ENCODE measurements at places on chromosomes 6 and 20.

GRCh38 chr6:1651362-1651761 lies 41.6 kb downstream of the FOXC1 start:
- DNase-seq = no peak

DNA sequence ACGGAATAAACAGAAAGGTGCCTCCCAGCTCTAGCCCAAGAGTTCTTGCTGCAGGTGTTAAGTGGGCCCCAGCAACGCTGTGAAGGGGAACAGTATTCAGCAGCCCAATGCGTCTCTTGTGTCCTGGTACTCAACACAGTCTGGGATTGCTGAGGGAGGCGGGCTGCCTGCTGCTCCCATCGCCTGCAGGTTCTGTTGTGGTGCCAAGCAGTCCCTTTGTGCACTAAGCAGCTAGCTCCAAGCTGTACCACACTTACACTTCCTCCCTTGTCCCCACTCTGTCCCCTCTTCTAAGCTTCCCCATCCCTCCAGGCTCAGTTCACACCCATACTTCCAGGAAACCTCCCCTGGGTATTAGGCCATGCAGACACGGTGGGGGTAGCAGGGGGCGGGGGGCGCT lies 92.7 kb downstream of the AGPAT4 start:
- no peak for DNase-seq

- no peak for DNase-seq
Measured at GRCh38 chr6:84773431-84774156, 9.2 kb upstream of the TBX18 start.

GRCh38 chr20:53128004-53128403 lies 155.8 kb downstream of the TSHZ2 start:
- DNase-seq = no peak

DNA sequence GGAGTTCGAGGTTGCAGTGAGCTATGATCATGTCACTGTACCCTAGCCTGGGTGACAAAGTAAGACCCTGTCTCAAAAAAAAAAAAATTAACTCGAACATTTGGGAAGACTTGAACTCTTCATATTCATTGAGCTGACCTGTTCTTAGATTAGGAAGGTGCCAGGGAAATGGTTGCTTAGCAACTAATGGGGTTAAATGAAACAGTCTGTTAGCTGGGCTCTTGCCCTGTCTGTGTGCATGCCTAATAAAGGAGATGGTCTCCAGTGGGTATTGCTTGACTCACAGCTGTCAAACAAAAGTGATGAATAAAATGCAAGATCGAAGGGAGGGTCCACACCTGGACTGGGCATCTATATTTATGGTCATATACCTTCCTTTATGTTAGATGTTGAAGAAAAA lies 101.8 kb downstream of the KLHL32 start:
- DNase-seq = no peak

DNA sequence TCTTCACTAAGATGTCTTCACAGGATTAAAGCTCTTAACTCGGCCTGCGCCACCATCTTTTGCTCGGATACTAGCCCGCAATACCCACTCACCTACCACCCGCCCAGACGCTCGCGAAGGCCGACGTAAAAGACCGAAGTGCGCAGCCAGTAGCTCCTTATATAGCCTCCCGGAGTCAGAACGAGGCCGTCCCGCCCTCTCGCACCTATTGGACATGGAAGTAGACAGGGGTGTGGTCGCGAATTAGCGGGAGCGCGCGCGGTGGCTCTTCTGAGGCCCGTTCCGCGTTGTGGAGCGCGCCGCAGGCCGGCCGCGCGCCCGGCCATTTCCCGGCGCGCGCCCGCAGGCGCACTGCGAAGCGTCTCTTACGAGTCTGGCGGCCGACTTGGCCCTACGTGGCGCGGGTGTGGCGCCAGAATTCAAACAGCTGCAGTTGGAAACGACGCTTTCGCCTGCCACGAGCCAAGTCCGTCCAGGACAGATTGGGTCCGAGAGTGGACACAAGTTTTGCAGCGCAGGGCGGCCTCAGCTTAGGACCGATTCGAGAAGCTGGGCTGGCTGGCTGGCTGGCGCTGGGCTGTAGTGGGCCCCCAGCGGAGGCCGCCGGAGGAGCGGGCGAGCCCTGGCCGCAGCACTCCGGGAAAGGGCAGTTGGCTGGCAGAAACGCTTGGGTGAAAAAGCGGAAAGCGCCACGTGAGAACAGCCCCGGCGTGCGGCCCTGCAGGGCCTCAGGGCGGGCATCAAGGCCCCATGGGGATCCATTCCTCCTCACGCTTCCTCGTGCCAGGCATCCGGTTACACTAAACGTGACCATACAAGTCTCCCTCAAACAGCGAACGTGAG lies 36.1 kb upstream of the SYNCRIP start:
- peak; percentile 91 for DNase-seq

GRCh38 chr20:63854766-63855362 lies 6.4 kb upstream of the ABHD16B start:
- no peak for DNase-seq

DNA sequence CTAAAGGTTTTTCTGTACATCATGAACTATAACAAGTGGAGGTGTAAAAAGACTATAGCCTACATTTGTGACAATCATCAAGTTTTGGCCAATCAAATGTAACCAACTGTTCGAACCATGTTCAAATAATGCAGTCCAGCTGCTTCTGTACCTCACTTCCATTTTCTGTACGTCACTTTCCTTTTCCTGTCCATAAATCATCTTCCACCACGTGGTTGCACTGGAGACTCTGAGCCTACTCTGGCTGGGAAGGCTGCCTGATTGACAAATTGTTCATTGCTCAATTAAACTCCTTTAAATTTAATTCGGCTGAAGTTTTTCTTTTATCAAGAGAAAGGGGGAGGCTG lies 270.4 kb upstream of the JARID2 start:
- DNase-seq = no peak

- DNase-seq = no peak
Measured at GRCh38 chr6:157848693-157849092, 25.6 kb downstream of the SNX9 start.

DNA sequence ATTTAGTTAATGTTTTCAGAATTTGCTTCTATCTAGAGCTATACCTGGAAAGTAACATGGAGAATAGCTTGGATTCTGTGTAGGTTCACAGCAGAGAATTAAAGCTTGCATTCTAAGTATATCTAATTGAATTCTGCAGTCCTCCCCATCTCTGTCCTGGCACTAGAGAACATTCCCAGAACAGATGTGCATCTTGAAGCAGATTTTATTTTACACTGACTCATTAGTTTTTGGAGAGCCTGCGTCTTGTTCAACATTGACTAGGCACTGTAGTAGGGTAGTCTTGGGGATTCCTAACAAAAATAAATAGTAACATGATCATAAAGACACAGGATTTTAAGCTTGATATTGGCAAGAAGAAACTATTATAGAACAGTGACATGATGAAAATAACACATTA lies 36.2 kb upstream of the BAG2 start:
- DNase-seq = no peak

- no peak for DNase-seq
Measured at GRCh38 chr6:138944412-138944811, 43.6 kb downstream of the REPS1 start.

DNA sequence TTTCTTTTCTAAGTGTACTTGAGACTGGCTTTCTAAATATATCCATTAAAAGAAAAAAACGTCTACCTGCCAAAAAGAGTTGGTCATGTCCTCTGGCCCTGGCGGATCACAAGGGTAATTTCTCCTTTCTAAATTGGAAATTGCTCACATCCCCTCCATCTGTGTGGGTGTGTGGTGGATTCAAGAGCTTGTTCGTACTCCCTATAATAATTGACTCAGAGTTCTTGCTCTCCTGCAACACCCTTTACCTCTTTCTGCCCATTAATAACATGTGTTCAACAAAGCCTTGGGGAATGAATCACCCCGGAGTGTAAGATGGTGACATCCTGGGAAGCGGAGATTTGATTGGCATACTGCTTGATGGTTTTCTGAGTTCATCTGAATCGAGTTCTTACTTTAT lies 263.8 kb downstream of the ALDH8A1 start:
- DNase-seq = no peak

GRCh38 chr6:24493945-24494820 lies 586 bp upstream of the ALDH5A1 start:
- DNase-seq = no peak
